ENCODE measurements at places on chromosomes 1 and 21.

DNA sequence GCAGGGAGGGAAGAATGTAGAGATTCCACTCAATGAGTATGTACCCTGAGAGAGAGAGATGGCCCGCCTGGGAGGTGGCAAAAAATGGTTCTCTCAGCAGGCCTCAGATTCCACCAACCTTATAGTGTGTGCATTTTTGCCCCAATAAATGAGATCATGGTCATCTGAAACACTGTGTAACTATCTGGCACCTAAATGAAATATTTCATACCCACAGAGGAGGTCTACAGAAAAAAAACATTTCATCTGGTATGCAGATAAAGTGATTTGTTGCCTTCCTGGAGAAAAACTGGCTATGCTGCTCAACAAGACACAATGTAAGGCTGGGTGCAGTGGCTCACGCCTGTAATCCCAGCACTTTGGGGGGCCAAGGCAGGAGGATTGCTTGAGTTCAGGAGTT, 4.9 kb downstream of the TMCO2 start:
- no peak for DNase-seq

DNA sequence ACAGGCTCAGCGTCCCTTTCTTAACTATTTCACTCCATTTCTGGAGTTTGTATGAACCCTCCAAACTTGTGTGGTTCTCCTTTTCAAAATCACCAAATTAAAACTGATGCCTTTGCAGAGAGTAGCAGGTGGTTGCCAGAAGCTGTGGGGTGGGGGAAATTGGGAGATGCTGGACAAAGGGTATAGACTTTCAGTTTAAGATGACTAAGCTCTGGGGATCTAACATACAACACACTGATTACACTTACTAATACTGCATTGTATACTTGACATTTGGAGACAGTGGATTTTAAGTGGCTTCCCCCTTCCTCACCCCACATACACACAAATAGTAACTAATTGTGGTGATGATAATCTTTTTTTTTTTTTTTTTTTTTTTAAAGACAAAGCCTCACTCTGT, 11.1 kb upstream of the SCYL3 start:
- no peak for DNase-seq

DNA sequence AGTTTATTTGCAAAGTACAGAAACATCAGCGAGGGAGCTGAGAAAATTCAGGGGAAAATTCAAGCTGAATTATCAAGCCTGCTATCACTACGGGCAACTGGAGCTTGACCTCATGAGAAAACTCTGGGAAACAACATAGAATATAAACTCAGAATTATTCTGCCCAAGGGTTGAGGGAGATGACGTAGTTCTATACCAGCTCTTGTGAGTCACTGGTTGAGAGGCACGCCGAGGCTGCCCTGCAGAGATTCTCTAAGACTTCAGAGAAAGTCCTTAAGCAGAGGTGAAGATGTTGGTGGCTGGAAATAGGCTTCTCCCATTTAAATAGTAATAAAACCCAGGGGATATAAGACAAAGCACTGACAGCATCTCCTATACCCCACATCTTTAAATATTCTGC, 12.3 kb downstream of the SYDE2 start:
- no peak for DNase-seq

- DNase-seq: no peak
Observed at GRCh38 chr1:209835782-209836298, 8.1 kb downstream of the UTP25 start.

DNA sequence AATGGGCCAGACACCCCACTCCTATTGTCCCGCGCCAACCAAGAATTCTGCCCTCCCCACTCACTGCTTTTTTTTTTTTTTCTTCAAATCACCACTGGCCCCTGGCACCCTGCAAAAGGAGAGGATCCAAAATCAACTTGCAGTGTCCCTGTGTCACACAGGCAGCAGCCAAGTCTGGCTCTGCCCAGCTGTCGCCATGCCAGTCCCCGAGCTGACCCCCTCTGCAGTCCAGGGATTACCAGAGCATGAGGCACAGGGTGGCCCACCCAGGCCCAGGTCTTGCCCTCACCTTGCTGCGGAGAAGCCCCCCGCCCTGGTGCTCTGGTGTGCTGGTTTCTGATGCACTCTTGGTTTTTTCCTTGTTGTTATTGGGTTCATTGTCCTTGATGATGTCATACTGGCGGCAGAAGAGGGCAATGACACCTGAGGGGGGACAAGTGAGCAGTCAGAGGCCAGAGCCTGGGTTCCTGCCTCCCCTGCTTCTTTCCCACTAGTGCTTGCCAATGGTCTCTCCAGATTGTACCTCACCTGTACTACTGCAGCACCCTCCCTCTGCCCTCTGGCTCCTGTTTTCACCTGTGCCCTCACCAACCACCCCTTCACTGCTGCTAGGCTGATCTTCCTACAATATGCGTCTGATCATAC, 6.2 kb downstream of the FNDC5 start:
- no peak for DNase-seq

DNA sequence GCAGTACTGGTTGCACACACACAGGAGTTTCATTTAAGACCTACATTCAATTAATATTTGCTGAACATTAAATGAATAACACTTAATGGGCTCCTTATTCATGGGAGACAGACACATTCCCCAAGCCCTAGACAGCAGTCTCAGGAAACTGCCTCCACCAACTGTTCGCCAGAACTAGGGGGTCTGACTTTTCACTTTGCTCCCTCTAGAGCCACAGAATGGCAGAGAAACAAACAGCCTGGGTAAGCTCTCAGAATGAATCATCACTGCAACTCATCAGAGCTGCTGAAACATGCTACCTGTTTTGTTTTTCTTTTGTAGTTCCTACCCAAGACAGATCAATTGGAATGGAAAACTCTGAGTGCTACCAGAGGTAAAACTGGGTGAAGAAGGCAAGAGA, 31.7 kb downstream of the ELK4 start:
- DNase-seq: no peak

GRCh38 chr1:246724016-246724730, at the start of gene SCCPDH:
TSS of gene SCCPDH (plus strand) at chr1:246724409. CDS start at chr1:246724423, 14 bp downstream.
- DNase-seq: peak; percentile 69

DNA sequence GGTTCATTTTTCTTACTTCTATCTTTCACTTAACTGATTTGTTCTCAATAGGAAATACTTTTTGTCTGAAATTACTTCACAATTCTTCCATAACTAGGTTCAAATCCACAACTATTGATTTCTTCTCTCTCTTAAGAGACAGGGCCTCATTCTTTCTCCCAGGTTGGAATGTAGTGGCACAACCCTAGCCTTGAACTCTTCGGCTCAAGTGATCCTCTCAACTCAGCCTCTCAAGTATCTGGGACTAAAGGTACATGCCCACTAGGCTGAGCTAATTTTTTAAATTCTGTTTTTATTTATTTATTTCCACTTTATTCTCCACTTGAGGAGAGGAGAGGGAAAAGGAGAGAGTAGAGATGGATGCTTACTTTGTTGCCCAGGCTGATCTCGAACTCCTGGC, 370.4 kb upstream of the PLXNA2 start:
- no peak for DNase-seq

DNA sequence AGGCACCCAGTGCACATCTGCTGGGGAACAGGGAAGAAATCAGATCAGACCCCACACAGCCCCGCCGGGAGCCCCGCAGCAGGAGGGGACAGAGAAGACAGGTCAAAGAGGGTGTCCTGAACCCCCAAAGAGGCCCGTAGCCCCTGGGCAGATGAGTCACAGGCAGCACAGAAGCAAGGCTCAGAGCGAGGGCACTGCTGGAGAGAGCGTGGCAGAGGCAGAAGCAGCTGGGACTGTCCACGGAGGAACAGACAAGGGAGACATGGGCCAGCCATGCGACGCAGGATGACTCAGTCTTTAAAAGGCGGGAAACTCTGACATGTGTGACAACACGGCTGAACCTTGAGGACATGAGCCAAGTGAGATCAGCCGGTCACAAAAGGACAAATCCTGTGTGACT, 14.5 kb upstream of the PRDM16 start:
- DNase-seq: no peak

- no peak for DNase-seq
Observed at GRCh38 chr1:113579256-113580018, 179.8 kb downstream of the PHTF1 start.

DNA sequence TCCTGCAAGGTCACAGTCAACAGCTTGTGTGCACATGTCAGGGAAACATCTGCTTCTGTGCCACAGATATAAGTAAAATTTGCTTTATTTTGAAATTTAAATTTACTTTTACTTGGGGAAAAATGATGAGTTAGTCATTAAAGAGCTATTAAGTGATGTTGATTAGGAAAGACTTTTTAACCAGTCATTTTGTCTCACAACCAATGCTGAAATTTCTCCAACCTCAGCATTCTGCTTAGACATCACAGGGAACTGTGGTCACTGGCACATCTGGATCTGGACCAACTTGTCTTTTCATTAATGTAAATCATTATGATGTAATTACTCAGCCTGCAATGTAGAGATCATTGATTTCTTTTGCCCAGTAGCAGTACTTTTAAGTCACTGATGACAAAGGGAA, 301.0 kb downstream of the TTLL7 start:
- no peak for DNase-seq

- no peak for DNase-seq
Observed at GRCh38 chr21:27362249-27362648, 395.4 kb upstream of the ADAMTS5 start.

DNA sequence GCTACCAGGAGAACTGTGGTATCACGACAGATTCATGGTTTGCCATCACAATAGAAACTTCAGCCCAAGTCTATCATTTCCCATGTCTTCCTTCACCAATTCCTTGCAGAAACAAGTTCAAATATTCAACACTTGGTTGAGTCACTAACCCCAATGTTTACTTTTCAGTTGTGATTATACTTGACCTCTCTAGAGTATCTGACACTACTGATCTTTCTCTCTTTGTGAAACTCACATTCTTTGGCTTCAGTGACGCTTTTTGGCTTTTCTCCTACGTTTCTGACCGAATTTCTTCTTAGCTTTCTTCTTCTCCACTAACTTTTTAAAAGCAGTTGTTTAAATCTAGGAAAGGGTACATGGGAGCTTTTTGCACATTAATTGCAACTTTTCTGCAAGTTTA, 48.8 kb upstream of the HMGB4 start:
- DNase-seq: no peak

DNA sequence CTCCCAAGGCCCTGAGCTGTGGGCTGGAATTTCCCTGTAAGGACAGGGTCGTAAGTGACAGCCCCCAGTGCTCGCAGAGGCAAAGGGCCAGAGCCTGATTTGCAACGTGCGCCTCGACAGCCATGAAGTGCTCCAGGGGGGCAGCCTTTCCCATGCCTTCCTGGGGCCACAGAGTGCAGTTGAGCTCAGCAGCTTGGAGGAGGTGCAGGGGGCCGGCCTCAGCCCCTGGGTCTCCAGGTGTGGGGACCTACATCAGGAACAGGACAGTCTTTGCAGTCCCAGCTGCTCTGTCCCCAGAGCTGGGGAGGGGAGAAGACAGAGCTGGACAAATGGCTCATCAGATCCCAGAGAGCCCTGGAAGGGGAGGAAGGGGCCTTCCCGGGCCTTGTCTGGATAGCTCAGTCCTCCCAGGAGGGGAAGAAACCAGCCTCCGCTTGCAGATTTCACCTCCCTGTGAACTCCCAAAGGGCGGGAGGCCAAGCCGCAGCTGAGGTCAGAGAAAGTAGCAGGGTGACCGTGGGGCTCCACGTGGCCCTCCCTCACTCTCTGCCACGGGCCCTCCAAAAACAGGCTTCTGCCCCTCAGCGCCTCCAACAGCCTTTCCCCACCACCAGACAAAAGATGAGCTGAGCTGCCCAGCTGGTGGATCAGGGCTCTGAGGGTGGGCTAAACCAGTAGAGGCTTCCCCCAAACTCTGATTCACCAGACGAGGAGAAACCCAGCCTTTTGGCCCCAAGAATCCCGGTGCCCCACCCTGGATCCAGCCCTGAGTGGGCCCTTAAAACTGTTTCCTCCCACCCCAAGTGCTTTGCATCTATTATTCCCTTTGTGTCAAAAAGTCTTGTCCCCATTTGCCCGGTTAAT, 76.5 kb downstream of the DHRS3 start:
- no peak for DNase-seq

GRCh38 chr1:203359010-203359571, 8.2 kb upstream of the FMOD start:
- DNase-seq: no peak

DNA sequence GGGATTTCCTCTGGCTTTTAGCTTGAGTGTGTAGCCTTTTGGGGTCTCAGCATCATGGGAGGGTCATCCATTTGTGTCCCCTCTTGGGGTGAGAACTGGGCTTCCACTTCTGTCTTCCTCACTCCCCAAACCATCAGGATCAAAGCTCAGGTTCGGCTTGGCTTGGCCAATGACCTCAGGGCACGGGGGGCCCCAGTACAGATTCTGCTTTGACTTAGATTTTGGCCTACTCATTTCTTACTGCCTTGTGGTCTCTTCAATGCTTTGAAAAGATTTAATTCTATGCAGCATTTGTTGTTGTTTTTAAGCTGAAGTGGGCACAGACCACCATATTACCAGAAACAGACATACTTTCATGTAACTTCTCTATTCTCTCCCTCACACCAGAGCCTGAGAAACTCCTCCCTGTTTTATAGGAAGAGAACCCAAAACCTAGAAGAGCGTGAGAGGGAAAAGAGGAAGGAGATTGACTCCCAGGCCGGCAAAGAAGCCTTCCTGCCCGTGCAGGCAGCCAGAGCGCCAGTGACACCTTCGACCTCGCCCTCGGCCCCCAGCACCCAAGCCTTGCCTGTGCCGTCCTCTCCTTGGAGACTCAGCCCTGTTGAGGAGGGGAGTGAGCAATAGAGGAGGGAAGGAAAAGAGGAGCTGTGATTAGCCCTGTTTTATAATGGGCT, 1.9 kb upstream of the S100A3 start:
- no peak for DNase-seq

- no peak for DNase-seq
Observed at GRCh38 chr1:219938706-219939105, 10.3 kb upstream of the SLC30A10 start.

DNA sequence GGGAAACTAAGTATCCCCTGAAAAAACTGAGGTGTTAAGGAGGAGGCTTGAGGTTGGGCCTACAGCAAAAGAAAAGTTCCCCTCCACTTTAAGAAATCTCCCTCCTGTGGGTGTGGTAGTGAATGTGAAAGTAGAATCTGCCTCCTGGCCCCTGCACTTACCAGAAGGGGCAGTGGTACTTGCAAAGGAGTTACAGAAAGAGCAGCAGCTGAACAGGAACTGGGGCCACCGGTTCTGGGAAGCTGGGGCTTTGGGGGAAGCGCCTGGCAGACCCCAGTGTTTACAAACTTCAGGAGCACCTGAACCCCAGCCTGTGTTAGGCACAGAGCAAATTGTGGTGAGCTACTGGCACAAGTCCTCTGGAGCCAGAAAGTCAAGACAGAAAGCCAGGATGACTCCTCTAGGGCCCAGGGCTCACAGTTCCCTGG, 250.2 kb upstream of the FGGY start:
- no peak for DNase-seq

All from NCI-H774 (cell line).